ENCODE measurements at places on chromosomes 13 and 19. TPM values are rescaled to one million over a fixed set of nuclear protein-coding genes. Genes with fewer than 3 reads are reported as not detected.

Gene MIR17HG
- total RNA-seq, result 3.3 TPM

Gene FNDC3A
- total RNA-seq, result 59.0 TPM

Gene MAMSTR
- total RNA-seq, result 1.2 TPM

Gene IL4I1
- 1.8 TPM for total RNA-seq

Gene OR4F17
- total RNA-seq, result not detected

Gene CEACAM3
- 1.2 TPM for total RNA-seq

Gene FFAR3
- total RNA-seq, result not detected

Data from upper lobe of right lung (tissue), 1 donor.